ENCODE measurements at places on chromosomes 11 and 22. TPM values are rescaled to one million over a fixed set of nuclear protein-coding genes. Genes with fewer than 3 reads are reported as not detected.

JRKL gene
- 13.4 TPM for total RNA-seq

- no peaks in the 10 kb centered on the region for H3K27me3 ChIP-seq
- H3K27ac ChIP-seq: no peak overlapping the region
- no peaks in the 10 kb centered on the region for H3K36me3 ChIP-seq
- H3K4me1 ChIP-seq: no peaks in the 10 kb centered on the region
- DNase-seq: no peak
These were observed 179.9 kb downstream of the GRIA4 start for GRCh38 chr11:105789579-105790420.

GRCh38 chr22:27668828-27669797 lies 132.4 kb downstream of the MN1 start:
- H3K36me3 ChIP-seq: no peaks in the 10 kb centered on the region
- DNase-seq: no peak
- peaks cover 37% of the 10 kb centered on the region for H3K27me3 ChIP-seq
- no peaks in the 10 kb centered on the region for H3K4me1 ChIP-seq
- H3K27ac ChIP-seq: no peak overlapping the region

GRCh38 chr22:32826537-32826936 lies 25.0 kb downstream of the TIMP3 start:
- no peak for DNase-seq
- H3K36me3 ChIP-seq: no peaks in the 10 kb centered on the region
- H3K27ac ChIP-seq: no peak overlapping the region
- H3K27me3 ChIP-seq: no peaks in the 10 kb centered on the region

- peaks cover 63% of the 10 kb centered on the region for H3K4me1 ChIP-seq
- H3K27ac ChIP-seq: peak overlapping the region; percentile 40
- no peaks in the 10 kb centered on the region for H3K27me3 ChIP-seq
These were observed 36.4 kb downstream of the RAB30 start for GRCh38 chr11:83035070-83035854.

- no peaks in the 10 kb centered on the region for H3K36me3 ChIP-seq
- no peak for DNase-seq
- peaks cover 7% of the 10 kb centered on the region for H3K27me3 ChIP-seq
- H3K4me3 ChIP-seq: no peak overlapping the region
These were observed 200.9 kb downstream of the MYO18B start for GRCh38 chr22:25942856-25943411.

DNA sequence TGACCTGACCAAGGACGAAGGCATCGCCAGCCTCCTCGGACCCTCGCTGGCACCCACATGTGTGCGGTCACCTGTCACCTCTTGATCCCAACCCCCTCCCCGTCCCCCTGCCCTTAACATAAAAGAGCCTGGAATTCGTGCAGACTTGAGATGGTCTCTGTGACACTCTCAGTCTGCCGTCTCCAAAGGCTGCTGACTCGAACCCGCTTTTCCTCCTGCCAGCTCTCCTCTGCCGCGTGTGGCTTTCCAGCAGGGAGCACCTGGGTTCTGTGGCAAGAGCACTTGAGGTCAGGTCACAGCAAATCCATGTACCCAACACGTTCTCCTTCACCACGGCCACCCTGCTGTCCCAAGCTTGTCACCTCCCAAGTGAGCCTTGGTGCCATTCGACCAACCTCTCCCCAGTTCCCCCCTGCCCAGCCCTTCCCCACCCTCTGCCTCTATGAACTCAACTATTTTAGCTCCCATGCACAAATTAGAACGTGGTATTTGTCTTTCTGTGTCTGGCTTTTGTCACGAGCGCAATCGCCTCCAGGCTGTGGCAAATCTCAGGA lies 207.6 kb downstream of the BRD1 start:
- no peak for DNase-seq
- no peak overlapping the region for H3K27ac ChIP-seq
- no peaks in the 10 kb centered on the region for H3K36me3 ChIP-seq
- no peaks in the 10 kb centered on the region for H3K4me1 ChIP-seq
- no peaks in the 10 kb centered on the region for H3K27me3 ChIP-seq
- no peak overlapping the region for H3K4me3 ChIP-seq

DNA sequence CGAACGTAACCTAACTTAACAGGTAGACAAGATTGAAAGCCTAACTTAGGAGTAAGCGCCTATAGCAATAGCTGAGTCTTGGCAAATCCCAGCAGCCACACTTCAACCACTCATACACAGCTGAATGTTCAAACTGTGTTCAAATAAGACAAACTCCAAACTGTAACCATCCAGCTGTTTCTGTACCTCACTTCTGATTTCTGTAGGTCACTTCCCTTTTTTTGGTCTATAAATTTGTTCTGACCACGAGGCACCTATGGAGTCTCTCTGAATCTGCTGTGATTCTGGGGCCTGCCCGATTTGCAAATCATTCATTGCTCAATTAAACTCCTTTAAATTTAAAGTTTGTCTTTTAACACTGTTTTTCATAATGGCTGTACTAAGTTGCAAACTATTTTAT lies 8.2 kb upstream of the TENM4 start:
- H3K36me3 ChIP-seq: no peaks in the 10 kb centered on the region
- H3K27ac ChIP-seq: no peak overlapping the region
- DNase-seq: no peak
- no peak overlapping the region for H3K4me3 ChIP-seq
- no peaks in the 10 kb centered on the region for H3K4me1 ChIP-seq
- H3K27me3 ChIP-seq: peaks cover 12% of the 10 kb centered on the region

Measured in naive thymus-derived CD8-positive, alpha-beta T cell (primary cell).